ENCODE measurements at places on chromosomes 5 and 9.

GRCh38 chr5:139091439-139092156, 106.6 kb downstream of the SIL1 start:
- DNase-seq = no peak

DNA sequence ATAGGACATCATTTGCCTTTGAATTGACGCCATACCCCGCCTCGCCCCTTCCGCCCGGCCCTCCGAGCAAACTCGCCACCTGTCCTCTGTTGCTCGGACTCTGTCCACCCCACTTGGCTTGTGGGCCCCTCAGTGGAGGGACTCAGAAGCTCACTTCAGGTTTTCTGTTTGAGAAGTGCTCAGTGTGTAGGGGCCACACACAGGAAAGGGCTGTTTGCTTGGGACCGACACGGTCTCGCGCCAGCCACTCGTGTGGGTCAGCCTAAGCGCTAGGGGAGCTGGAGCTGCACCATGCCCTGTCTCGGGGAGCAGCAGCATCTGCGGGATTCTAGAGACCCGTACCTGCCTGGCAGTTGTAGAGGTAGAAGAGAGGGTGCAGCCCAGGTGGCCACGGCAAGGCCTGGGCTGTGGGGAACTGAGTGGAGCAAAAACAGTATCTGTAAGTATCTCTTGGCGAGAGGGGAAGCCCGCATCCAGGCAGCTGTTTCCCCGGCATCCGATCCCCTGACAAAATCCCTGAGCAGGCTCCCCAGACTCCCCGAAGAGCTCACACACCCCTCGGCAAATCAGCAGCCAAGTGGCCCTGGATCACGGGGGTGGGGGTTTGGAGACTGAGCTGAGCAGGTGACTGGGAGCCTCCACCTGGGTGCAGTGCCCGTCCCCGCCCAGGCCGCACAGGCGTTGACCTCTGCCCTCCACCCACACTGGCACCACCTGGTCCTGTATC, 52.2 kb downstream of the COL5A1 start:
- DNase-seq = no peak

DNA sequence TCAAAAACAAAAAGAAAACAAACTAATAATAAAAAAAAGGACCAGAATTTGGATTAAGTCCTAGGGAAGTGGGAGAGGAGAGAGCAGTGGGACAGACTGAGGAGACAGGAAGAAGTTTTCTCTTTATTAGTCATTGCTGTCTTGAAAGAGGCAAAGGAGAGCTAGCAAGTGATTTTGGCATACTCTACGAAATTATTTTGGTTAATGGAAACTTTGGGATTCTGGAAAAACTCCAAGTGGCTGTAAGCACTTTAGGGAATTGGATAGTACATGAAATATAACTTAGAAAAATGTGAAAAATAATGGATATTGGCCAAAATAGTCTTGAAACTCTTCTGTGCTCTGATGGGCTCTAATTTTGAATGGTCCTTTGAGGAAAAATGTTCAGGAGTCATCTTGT, 1641.8 kb upstream of the WWC1 start:
- no peak for DNase-seq

DNA sequence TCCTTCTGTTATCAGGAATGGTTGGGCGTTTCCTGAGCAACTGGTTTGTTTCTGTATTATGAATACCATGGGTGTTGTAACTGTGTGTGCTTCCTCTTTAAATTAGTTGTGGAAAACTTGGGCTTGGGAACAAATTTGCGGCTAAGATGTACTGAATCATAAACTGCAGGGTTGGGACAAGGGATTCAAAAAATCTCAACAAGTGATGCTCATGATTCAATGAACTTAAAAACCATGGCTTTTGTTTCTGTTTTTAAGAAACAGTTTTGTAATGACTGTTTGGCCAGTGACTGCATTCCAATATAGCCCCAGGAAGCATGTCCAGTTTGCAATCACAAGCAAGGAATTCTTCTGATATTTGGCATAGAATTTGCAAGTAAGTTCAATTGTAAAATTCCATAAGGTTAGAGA, 657.5 kb upstream of the WWC1 start:
- DNase-seq = no peak

GRCh38 chr5:103598997-103599566, 36.5 kb upstream of the NUDT12 start:
- no peak for DNase-seq

DNA sequence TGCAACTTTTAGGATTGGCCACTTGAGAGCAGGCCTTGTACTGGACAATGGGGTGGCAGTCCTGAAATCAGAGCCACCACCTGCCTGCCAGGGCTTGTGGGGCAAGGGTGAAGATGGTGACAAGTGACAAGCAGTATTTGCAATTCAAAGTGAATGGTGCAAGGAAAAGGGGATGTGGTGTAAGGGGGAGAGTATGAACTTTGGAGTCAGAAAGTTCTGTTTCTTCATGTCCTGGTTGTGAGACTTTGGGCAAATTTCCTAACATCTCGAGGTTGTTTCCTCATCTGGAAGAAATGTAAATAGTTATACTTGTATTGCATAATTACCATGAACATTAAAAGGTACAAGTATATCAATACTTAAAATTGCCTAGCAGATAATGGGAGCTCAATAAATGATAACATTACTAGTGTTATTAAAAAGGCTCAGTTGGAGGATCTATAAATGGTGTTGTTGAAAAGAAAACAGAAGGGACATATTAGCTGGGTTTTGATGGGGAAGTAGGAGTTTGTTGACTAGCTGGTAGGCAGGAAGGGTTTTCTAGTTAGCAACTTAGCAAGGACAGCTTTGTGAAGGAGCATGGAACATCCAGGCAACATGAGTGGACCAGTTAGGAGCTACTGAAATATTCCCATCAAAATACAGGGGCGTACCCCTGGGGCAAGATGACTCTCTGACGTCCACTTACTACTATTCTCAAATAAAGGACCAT, 21.3 kb upstream of the MEGF9 start:
- no peak for DNase-seq

- no peak for DNase-seq
Observed at GRCh38 chr5:78127875-78128274, 166.6 kb downstream of the AP3B1 start.

DNA sequence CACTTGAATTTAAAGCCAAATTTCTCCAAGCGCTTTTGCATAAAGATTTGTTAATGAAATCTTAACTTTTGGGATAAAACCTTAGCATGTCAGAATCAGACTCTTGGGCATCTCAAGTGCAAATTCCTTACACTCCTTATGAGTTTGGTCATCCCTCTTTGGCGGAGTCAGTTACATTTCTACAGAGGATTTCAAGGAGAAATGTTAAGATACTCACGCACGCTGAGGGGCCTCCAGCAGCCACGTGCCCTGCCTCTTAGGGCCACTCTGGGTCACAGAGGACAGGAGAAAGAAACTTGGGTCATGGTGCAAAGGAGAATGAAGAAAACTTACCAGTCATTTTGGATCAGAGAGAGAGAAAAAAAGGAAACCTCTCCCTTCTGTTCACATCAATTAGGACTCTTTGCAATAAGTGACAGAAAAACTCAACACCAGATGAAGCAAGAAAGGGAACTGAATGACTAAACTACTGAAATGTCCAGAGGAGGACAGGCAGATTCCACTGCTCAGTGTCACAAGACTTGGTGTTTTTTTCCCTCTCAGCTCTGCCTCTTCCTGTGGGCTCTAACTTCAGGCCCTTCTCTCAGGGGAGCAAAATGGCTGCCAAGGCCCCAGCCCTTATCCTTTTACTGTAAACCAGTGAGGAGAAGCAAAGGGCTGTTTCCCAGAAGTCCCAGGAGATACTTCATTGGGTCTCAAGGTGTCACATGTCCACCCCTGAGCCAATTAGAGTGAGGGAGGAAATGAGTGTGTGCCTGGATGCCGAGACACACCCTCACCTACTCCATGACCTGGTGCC, 63.3 kb upstream of the NFIL3 start:
- no peak for DNase-seq

DNA sequence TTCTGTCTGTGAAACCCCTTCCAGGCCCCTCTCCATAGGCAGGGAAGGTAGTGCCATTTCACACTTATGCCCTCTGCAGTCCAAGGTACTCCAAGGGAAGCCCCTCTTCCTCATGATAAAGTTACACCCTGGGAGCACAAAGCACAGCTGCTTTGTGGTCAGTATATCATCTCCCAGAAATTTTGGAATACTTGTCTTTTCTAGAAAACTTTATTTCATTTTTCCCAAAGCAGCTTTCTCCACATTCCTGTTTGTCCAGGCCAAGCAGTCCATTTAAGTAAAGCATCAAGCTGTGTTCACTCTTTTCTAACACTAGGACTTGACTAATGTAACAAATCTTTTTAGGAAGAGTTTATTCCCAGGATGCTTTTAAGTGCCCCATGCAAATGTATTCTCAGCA, 371.8 kb upstream of the RGMB start:
- DNase-seq = no peak

- DNase-seq = no peak
Observed at GRCh38 chr5:135930949-135931295, 23.9 kb downstream of the LECT2 start.

GRCh38 chr9:18268381-18268780, 205.6 kb upstream of the ADAMTSL1 start:
- DNase-seq = no peak

DNA sequence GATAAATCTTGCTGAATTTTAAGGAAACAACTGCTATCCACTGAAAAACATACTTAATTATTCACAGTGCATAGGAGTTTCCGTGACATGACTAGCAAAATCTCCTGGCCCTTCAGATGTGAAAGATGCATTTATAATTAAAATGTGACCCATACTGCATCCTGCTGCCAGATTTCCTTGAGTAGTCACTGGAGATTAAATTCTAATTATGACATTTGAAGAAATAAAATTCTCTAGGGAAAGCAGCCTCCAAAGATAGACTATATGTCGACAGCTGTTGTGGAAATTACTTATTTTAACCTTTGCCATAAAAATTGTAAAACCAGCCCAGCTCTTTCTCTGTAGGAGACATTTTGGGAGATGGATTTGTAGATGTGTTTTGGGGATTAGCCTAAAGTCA, 193.6 kb upstream of the SMC2 start:
- no peak for DNase-seq

GRCh38 chr5:167564275-167564674, 727.2 kb upstream of the WWC1 start:
- DNase-seq = no peak

DNA sequence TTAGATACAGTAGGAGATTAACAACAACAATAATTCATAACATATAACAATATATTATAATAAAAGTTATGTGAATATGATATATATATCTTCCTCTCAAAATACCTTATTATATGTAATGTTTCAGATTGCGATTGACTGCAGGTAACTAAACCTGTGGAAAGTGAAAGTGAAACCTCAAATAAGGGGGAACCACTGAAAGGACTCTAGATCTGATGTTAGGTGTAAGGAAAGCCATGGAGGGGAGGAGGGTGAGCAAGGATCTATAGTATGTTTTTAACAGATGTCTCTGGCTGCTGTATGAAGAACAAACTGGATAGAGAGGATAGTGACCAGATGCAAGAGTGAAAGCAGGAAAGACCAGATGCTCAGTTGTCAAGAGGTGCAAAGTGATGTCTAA, 5.8 kb upstream of the FSTL4 start:
- DNase-seq = no peak

DNA sequence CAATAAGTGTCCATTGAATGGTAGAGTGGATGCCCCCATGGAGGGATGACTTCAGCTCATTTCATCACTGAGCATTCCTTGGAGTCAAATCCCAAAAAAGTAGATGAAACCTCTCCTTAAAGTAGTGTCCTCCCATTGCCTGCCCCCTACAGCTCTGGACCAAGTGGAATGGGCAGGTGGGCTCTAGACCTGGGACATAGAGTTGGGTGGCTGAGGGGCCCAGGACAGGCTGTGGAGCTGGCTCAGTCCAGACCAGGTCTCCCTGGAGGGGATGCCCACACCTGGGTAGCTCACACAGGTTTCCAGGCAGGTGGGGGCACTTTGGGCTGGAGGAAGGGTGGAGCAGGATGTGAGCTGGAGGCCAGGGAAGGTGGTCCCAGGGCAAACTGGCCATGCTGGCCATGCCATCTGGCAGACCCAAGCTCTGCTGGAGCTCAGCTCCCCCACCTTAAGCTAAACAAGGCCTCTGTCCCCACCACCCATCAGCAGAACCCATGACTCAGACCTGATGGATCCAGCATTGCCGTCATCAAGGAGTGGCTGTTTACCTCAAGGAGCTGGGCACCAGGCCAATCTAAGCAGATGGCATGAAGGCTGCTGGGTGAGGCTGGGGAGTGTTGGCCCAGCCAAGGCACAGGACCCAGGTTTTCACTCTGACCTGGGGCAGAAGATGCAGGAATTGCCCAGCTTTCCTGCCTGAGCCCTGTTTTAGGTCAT, 6.2 kb upstream of the SPINK4 start:
- DNase-seq = no peak

DNA sequence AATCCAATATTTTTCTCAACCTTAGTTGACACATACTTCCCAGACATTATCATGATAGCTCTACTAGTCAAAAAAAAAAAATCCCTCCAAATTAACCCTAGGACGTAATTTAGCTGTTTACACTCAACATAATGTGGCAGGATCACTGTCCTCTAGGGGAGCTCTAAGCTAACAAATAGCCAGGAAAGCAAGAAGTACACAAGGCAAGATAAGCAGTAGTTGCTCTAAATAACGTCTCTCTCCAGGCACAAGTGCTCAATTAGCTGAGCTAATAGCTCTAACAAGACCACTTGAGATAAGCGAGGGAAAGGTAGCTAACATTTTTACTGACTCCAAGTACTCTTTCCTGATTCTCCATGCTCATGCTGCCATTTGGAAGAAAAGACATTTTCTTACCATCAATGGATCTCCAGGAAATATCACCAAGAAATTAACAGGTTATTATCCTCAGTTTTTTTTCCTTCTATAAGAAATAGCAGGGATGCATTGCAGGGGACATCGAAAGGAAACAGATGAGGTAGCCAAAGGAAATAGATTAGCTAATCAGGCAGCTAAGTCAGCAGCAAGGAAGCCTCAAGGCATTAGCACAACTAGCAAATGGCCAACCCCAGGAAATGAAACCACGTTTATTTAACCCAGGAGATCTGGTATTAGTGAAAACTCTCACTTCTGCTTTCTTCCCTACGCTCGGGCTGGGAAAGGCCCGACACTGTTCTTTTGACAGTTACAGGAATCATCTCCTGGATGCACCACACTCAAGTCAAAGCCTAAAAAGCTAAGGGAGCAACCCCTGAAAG, 614.1 kb downstream of the PTPRD start:
- DNase-seq = no peak

All from activated CD8-positive, alpha-beta memory T cell treated with anti-CD3 and anti-CD28 coated beads, Interleukin-2, amount 10 ng/mL, durations not matched to agents 7 days and 5 days (primary cell).